Stimulated activated CD4-positive, alpha-beta T cell treated with anti-CD3 and anti-CD28 coated beads, Interleukin-1b, Interleukin-23, amount 100 ng/mL, for 1 hour (primary cell): ENCODE measurements at places on chromosomes 6 and 20.

DNA sequence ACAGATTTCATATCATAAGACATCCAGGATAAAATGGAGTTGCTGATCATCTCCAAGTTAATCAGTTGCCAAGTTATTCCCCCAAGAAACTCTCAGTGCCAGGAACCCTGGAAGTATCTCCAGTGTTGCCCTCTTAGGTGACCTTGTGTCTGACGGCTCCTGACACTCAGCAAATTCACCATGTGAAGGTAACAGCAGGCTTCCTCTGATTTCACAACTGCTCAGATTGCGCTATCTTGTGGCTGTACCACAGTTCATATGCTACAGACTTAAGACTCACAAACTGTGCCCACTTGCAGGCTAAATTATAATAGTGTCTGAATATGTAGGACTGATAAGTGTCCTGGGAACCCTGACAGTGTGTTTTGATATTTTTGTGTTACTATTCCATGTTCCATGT, 186.6 kb upstream of the OPRM1 start:
- DNase-seq = no peak

DNA sequence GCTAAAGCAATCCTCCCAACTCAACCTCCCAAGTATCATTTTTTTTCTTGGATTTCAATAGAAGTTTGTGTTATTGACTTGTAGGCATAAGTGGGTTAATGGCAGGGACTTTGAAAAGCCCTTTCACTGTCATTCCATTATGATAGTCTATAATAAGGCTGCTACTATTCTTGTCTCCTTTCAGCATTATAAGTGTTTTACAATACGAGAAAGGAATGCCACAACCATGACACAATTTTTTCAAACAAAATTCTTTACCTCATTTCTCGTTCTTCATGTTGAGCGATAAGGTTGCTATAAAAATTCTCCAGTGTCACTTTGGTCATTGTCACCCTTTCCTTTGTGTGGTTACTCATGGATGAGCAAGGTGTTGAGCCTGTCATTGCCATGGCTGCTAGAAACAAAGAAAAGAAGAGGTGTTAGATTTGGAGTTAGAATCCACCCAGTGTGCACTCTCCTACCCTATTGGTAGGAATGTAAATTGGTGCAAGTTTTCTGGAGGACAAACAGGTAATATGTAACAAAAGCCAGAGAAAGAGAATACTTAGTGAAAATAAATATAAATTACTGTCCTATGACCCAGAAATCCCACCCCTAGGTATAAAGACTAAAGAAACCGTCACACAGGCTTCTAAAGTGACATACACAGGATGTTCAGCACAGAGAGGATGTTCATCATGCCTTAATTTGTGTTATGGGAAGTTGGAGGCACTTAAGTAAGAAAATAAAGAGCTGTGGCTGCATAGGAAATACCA, 7.3 kb downstream of the STK38 start:
- DNase-seq = no peak

DNA sequence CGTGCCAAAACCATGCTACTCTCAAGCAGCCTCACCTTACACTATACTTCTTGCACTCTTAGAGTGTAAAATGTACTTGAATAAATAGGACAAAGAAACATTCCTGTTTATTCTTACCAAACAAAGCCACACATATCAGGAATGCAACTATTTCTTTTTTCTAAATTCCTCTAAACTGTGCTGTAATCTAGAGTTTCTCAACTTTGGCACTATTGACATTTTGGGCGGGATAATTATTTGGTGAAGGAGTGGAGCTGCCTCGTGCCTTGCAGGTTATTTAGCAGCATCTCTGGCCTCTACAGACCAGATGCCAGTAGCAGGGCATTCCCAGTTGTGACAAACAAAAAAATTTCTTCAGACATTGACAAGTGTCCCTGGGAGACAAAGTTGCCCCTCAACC, 86.9 kb downstream of the PHACTR1 start:
- no peak for DNase-seq

DNA sequence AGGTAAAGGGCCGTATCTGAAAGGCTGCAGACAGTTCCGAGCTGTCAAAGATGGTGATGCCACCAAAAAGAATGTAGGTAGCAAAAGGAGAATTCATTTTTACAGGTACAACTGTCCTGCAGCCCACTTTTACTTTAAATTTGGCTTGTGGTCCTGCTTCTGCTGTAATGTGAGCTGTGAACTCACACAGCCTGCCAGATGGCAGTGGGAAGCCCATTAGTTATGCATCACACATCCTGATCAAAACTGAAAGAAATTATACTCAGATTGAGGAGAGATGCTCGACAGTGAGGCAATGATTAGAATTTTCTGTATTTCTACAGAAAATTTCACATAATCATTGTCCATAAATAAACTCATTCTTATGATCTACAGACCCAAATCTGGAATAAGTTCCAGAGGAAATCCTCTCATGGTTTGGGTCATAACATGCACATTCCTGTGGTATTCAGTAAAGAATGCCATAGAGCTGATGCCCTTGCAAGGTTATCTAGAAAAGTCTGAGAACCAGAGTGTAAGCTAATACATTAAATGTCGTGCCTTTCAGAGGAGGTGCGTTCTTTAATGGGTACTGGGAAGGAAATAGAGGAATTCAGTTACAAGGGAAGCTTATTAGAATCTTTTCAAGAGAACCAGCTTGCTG, 23.9 kb upstream of the E2F3 start:
- DNase-seq = no peak

GRCh38 chr6:20332441-20333006, 69.2 kb upstream of the E2F3 start:
- DNase-seq = no peak

- DNase-seq = no peak
Measured at GRCh38 chr6:72552938-72553337, 68.9 kb upstream of the KCNQ5 start.

DNA sequence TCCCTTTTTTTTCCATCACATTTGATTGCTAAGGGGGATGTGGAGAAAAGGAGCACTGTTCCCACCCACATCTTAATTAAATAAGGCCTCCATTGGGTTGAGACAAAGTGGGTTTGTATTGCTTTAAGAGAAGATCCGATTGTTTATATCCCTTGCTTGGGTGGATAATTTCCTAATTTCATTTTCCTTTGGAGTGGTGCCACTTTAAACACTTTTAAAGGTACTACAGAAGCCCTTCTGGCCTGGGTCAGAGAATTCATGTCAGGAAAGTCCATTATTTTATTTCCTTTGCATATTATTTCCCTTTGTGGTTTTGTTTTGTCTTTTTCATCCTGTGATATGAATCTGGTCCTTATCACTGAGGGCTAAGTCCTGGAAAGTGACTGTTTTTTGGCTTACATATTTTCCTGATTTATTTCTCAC, 56.9 kb downstream of the PHACTR2 start:
- no peak for DNase-seq

GRCh38 chr6:41498968-41499599, 47.1 kb upstream of the FOXP4 start:
- no peak for DNase-seq

- DNase-seq = no peak
Measured at GRCh38 chr20:23152308-23152892, 66.3 kb upstream of the CD93 start.

DNA sequence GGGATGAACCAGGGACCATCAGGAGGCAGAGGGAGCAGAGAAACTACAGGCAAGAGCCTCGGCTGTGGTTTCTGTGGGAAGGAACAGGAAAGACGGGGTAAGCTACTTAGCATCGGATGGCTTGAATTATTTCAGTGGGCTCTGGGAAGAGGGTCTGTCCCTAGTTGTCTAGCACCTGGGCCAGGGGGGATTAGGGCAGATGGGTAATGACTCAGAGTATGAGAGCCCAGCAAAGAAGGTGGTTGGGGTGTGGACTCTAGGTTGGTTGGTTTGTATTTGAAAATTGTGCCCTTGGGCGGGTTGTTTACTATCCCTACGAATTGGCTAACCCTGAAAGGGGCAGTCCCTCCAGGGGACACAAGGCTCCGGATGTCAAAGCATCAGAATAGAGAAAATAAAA, 148.5 kb upstream of the TAB2 start:
- DNase-seq = no peak

DNA sequence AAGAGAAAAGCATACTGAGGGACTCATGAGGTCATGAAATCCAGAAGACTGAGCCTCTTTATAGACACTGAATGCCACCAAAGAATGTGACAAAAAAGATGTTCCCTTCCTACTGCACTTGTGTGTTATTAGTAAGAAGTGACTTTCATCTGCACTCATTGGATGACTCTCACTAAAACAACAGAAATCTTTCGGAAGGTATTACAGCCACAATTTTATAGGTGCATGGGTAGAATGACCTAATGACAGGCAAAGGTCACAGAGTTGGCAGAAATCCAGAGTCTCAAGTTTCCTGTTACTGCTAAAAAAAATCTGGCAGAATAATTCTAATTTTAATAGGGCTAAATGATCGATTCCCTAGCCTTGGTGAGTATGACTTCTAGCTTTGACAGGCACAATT, 13.3 kb downstream of the PKHD1 start:
- DNase-seq = no peak

GRCh38 chr20:39083761-39084160, 121.6 kb downstream of the DHX35 start:
- DNase-seq = no peak

GRCh38 chr6:170205534-170206316, 85.2 kb downstream of the DLL1 start:
- no peak for DNase-seq

DNA sequence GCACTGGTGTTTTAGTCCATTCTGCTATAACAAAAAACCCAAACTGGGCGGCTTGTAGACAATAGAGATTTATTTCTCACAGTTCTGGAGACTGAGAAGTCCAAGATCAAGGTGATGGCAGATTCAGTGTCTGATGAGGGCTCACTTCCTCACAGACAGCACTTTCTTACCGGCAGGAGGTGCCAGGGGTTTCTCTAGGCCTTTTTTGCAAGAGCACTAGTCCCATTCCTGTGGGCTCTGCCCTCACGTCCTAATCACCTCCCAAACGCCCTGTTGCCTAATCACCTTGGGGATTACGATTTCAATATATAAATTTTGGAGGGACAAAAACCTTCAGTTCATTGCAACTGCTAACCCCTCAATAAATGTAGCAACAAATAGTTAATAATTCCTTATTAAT, 140.0 kb upstream of the SGK1 start:
- no peak for DNase-seq

DNA sequence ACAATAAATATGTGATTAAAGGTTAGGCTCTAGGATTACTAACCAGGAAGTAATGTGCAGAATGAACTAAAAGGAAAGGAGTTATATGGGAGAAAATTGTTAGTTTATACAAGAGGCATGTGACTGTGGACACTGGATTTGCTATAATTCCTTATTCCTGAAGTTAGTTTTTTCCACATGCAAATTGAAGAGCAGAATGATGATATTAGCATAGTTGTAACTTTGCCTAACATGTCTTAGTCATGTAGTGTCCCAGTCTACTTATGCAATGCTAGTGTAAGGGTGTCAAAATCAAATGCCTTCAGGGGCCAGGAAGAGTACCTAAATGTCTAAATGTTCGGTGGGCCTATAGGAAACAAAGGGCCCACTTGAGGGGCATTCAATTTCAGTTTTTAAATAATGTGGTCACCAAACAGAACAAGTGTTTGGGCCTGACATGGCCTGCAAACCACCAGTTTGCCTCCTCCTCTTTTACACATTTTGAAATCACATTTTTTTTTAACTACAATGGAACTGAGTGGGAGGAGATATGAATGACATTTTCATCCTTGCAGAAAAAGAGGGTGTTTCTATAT, 28.0 kb upstream of the CEP85L start:
- DNase-seq = no peak

DNA sequence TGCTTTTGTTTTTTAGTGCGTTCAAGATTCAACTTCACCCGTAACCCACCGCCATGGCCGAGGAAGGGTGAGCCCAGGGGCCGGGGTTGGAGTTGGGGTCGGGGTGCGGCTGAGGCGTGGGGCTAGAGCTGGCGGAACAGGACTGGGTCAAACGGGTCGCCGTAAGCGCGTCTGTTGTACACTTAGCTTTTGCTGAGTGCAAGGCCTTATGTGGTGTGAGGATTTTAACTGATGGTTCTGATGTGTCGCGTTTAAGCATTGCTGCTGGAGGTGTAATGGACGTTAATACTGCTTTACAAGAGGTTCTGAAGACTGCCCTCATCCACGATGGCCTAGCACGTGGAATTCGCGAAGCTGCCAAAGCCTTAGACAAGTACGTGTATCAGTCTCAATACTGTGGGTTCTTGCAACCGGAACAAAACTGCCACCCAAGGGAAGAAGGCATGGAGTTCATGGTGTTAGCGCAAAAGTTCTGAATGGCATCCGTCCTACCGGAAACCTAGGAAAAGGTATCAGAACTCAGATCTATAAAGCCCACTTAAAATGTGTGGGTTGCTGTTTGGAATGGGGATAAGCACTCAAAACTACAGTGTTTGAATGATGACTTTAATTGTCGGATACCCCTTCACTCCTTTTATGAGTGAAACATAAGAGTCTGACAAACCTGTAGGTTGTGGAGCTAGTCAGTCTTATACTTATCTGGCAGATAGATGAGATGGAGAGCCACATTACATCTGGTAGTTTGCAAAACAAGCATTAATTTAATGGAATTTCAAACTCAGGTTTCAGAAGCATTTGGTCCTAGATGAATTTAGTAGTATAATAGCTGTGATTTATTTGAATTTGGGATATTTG, 574 bp downstream of the RPS12 start:
- no peak for DNase-seq

DNA sequence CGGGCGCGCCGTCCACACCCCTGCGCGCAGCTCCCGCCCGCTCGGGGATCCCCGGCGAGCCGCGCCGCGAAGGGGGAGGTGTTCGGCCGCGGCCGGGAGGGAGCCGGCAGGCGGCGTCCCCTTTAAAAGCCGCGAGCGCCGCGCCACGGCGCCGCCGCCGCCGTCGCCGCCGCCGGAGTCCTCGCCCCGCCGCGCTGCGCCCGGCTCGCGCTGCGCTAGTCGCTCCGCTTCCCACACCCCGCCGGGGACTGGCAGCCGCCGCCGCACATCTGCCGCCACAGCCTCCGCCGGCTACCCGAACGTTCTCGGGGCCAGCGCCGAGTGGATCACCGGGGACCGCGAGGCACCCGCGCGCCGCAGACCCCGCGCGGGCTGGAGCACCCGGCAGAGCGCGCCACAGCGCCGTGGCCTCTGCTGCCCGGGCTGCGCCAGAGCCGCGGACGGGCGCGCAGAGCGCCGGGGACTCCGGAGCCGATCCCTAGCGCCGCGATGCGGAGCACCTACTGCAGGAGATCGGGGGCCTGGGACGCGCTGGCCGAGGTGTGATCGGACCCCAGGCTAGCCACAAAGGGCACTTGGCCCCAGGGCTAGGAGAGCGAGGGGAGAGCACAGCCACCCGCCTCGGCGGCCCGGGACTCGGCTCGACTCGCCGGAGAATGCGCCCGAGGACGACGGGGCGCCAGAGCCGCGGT, at the start of gene BMP2:
TSS of gene BMP2 (plus strand) at position 151 of the 692 bp plus-strand sequence. CDS start 2,441 bp downstream, outside the sequence.
- DNase-seq = no peak

DNA sequence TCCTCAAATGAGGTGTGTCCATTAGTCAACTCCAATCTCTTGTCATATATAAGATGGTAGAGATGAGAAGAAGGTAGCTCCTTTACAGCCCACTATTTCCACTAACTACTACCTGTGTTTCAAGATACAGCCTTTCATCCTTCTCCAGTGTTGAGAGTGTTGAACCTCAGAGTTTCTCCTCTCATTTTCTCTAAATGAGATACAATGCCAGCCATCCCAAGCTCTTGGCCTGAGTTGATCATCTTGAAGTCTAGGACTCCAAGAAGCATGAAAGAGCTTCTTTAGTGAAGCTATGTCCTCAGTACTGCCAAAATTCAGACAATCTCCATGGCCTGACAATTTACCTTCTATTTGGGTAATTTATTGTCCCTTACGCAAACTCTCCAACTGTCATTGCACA, 548 bp upstream of the HLA-DRA start:
- no peak for DNase-seq

GRCh38 chr20:38447931-38448675, 13.0 kb upstream of the SNHG17 start:
- no peak for DNase-seq

- DNase-seq = no peak
Measured at GRCh38 chr6:83914953-83915352, 55.5 kb downstream of the CYB5R4 start.
